Bronchus fibroblast of lung (primary cell): ENCODE measurements at places on chromosomes 11 and 22. TPM values are rescaled to one million over a fixed set of nuclear protein-coding genes. Genes with fewer than 3 reads are reported as not detected.

MUC15 gene
- under 0.01 and 0.17 TPM in 2 replicates for total RNA-seq

SULT4A1 gene
- 0.15 and 0.17 TPM in 2 replicates for total RNA-seq

WEE1 gene
- total RNA-seq = 23.6 and 25.6 TPM in 2 replicates

FIBIN gene
- total RNA-seq = 8.8 and 12.1 TPM in 2 replicates

SLN gene
- not detected in 2 replicates for total RNA-seq

IGSF9B gene
- total RNA-seq = 0.15 and 0.17 TPM in 2 replicates

AMPD3 gene
- 3.4 and 6.2 TPM in 2 replicates for total RNA-seq
